Stimulated activated CD4-positive, alpha-beta T cell treated with anti-CD3 and anti-CD28 coated beads, Interleukin-15, amount 100 ng/mL, for 1 hour (primary cell): ENCODE measurements at places on chromosomes 7 and 10.

DNA sequence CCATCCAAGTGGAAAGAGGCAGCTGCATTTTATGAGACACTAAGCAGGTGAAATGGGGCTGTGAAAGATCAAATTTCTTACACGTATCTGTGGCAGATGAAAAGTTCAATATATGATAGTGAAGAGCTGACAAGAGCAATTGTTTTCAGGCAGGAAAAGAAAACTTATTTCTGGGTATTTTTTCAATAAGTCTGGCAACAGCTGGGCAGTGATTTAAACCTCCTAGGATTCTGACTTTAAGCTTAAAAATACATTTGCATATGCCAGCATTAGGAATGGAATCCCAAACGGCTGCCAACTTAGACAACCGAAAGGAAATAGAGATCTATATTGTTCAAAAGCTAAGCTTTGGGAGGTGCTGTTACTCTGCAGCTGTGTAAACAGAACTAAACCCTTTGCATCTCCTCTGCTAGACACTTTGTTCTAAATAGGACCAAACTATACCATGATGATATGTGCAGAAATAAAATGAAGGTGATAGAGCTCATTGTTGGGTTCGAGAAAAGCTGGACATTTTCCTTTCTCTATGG, 26.1 kb downstream of the DYNC1I1 start:
- DNase-seq, result no peak

GRCh38 chr10:47235484-47235883, 64.5 kb upstream of the GDF10 start:
- DNase-seq, result no peak

- DNase-seq, result no peak
Observed at GRCh38 chr7:141366091-141366621, 185.1 kb upstream of the AGK start.

- DNase-seq, result no peak
Observed at GRCh38 chr7:1536743-1537534, 6.4 kb downstream of the MAFK start.

- no peak for DNase-seq
Observed at GRCh38 chr10:51308116-51308515, 233.8 kb downstream of the PRKG1 start.

- no peak for DNase-seq
Observed at GRCh38 chr10:88791924-88792323, 10.6 kb upstream of the LIPM start.

DNA sequence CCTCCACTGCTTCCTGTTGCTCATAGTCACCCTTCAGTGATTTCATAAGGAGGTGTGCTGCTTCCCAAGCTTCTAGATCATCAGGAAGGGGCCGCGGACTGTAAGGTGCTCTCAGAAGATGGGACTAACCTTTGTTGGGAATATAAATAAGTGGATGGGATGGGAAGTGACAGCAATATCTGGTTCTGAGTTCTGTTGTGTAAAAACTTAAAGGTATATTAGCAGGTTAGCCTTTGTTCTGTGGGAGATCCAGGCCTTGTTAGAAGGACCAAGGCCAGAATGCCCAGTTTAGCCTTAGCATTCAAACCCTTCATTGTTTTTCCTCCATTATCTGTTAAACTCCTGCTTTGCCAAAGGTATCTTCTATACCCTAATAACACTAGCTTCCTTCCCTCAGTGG, 12.4 kb downstream of the BUB3 start:
- DNase-seq, result no peak

- DNase-seq, result no peak
Observed at GRCh38 chr10:124376411-124376810, 42.3 kb downstream of the OAT start.

DNA sequence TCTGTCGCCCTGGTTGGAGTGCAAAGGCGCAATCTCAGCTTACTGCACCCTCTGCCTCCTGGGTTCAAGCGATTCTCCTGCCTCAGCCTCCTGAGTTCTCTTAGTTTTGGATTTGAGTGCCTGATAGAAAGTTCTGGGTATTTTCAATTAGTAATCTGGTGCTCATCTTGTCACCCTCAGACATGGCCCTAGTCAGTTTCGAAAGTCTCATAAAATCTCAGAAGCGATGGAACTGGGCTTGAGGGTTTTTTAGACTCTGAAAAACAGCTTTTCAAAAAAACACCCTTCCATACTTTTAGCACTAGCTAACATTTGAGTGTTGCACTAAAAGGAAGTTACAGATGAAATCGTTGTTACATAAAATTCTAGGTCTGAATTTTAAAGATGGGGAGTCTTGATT, 9.4 kb upstream of the PIP4K2A start:
- no peak for DNase-seq

DNA sequence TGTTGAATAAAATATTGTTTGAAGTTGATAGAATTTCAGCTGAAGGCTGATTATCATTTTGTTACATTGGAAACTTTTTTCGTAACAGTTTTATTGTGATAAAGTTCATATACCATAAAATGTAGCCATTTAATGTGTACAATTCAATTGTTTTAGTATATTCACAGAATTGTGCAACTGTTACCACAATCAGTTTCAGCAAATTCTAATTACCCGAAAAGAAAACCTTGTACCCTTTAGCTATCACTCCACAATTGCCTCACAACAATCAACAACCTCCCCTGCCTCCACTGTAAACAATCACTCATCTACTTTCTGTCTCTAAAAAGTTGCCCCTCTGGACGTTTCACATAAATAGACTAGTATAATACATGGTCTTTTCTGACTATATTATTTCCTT, 179.7 kb upstream of the BET1 start:
- no peak for DNase-seq

- no peak for DNase-seq
Observed at GRCh38 chr7:51446356-51446755, 129.7 kb upstream of the COBL start.

DNA sequence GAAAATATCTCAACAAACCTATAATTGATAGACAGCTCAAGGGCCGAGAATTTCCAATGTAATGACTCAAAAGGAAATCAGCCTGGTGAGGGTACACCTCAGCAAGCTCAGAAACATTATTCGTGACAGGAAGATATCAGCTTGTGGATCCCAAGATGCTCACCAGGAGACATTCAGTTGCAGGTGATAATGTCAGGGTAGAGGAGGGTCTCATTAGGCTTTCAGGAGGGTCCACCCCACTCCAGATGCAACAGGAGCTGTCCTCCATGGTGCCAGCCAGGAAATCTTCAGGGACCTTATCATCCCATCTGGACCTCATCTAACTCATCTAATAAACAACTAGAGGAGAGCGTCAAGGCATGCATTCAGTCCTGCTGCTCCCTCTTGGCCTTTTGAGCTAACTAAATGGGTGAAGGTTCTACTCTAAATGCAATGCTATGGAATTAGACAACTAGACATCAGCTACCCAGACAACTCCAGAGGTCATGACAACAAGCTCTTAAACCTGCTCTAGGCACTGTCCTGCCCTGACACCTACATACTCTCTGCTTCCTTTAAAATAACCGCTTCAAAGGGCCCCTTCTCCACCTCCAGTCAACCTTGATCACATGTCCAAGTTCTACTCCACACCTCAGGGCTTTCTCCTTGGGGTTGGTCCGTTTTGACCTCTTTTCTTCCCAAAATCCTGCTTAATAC, 4.3 kb upstream of the GIMAP5 start:
- DNase-seq, result no peak

DNA sequence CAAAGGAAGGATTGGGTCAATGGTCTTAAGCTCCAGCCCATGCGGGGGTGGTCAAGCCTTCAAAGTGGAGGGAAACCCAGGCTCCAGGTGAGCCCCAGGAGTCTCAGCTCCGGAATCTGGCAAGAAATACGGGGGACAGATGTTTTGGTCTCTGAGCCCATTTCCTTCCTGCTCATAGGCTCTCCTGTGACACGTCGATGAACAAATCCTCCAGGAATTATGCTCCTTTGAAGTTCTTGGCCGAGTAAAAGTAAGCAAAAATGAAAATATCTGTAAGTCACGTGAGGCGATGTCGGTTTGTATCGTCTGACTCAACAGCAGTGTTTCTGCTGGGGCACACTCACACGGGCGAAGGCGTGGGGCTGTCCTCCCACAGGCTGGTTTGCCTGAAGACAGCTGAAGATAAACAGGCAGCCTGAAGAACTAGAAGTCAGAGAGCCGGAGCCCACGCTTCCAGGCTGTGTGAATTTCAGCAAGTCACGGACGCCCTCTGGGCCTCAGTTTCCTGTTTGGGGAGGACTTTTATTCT, 52.6 kb upstream of the SMNDC1 start:
- DNase-seq, result peak; percentile 52

- no peak for DNase-seq
Observed at GRCh38 chr10:80429521-80429973, 21.2 kb downstream of the PRXL2A start.

- DNase-seq, result no peak
Observed at GRCh38 chr10:88389456-88389855, 193.7 kb downstream of the RNLS start.

GRCh38 chr10:74738542-74738941, 87.9 kb upstream of the KAT6B start:
- DNase-seq, result no peak

DNA sequence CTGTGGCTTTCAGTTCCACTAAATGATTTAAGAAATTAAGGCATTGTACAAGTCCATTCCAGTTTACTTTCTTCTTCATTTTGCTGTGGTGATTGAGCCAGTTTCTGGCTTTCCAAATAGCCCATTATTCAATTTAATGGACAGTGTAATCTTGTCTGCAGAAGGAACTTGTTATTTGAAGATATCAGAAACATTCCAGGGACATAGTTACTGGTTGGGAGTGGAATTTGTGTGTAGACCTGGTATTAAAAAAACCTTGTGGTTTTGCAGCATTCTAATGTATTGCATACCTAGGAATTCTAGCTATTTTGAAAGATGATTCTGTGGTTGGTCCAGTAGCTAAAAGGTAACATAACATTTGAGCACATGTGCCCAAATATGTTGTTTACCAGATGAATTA, 72.2 kb downstream of the MCU start:
- no peak for DNase-seq

GRCh38 chr7:32915041-32915536, 23.5 kb upstream of the KBTBD2 start:
- DNase-seq, result no peak

- no peak for DNase-seq
Observed at GRCh38 chr10:61964059-61964709, 62.7 kb downstream of the ARID5B start.

- no peak for DNase-seq
Observed at GRCh38 chr10:74634995-74635536, 191.3 kb upstream of the KAT6B start.

DNA sequence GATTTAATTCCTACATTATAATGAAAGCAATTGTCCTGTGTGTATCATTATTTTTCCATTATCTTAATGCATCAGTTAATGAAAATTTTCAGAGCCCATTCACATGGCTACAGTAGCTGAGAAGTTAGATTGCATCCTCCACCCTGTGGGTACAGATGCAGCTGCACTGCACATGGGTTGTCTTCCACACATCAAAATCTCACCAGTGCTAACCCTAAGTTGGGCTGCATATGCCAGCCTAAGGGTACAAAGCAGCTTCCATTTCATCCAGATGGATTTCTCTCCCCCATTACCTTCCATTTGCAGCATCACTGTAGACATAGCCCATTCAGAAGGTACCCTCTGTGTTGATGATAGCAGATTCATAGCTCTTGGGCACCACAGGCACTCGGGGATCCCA, 74.7 kb upstream of the WDR11 start:
- DNase-seq, result no peak

DNA sequence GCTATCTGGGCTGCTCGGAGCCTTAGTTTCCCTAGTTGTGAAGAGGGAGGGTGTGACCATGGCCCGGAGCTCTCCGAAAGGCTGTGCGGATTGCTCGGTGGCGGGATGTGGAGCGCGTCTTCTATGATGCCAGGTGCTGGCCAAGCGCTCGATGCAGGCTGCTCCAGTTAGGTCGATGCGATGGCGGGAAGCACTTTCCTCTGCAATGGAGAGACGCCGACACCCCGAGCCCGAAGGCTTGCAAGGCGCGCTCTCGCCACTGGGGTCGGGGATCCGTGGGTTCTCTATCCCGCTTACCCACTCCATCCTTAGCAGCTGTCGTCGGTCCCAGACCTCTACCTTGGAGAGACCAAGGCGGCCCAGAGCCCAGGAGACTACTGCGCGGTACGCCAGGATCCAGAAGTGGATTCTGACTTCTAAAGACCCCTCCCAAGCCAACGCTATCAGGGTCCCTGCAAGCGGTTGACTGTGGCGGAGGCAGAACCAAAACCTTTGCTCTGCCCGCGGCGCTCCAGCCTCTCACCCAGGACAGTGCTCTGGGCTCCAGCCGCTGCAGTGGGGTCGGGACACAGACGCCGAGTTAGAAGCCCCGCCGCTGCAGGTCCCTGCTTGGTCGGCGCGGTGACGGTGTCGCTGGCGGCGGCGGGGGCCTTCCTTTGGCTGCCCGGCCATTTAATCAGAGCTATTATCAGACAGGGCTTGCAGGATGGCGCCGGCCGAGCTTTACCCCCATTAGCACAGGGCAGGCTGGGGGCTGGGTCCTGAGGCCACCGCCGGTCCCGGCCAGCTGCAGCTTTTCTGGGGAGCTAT, 7.8 kb upstream of the TBX20 start:
- DNase-seq, result no peak

- DNase-seq, result no peak
Observed at GRCh38 chr10:91002656-91003055, 81.8 kb upstream of the ANKRD1 start.

- no peak for DNase-seq
Observed at GRCh38 chr7:4747746-4748145, 27.7 kb upstream of the AP5Z1 start.

- DNase-seq, result no peak
Observed at GRCh38 chr7:138465046-138465445, 5.0 kb downstream of the TRIM24 start.

DNA sequence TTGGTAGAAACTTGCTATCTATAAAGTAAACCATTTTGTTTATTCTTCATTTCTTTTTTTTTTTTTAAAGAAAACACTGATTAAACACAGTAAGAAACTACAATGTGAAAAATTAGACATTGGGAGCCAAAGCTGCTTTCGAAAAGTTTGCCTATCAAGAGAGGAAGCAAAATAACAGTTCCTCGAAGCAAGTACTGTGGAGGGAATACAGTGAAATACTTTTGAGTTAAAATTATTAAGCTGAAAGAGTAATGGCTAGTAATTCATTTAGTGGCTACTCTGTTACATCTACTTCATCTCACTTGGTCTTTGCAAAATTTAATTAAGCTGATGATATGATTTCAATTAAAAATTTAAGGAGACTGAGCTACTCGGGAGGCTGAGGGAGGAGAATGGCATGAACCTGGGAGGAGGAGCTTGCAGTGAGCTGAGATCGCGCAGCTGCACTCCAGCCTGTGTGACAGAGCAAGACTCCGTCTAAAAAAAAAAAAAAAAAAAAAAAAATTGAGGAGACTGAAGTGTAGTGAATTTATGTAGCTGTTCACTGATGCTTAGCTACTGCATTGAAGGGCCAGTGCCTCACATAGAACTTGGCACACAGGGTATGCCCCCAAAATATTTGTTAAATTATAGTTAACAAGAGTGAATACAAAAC, 982.1 kb upstream of the MBL2 start:
- no peak for DNase-seq

- no peak for DNase-seq
Observed at GRCh38 chr10:96208271-96208670, 63.1 kb downstream of the BLNK start.

GRCh38 chr10:82212753-82213152, 337.8 kb downstream of the NRG3 start:
- no peak for DNase-seq

GRCh38 chr10:69067189-69067588, 20.7 kb upstream of the SRGN start:
- DNase-seq, result no peak

- no peak for DNase-seq
Observed at GRCh38 chr7:12138421-12138820, 72.7 kb upstream of the TMEM106B start.

GRCh38 chr7:22617166-22617565, 109.8 kb upstream of the IL6 start:
- no peak for DNase-seq

GRCh38 chr7:107025449-107026103, 18.9 kb upstream of the PRKAR2B start:
- DNase-seq, result no peak
